Hippocampal formation (tissue), 2 donors: ENCODE measurements at places on chromosomes 7 and 10.

DNA sequence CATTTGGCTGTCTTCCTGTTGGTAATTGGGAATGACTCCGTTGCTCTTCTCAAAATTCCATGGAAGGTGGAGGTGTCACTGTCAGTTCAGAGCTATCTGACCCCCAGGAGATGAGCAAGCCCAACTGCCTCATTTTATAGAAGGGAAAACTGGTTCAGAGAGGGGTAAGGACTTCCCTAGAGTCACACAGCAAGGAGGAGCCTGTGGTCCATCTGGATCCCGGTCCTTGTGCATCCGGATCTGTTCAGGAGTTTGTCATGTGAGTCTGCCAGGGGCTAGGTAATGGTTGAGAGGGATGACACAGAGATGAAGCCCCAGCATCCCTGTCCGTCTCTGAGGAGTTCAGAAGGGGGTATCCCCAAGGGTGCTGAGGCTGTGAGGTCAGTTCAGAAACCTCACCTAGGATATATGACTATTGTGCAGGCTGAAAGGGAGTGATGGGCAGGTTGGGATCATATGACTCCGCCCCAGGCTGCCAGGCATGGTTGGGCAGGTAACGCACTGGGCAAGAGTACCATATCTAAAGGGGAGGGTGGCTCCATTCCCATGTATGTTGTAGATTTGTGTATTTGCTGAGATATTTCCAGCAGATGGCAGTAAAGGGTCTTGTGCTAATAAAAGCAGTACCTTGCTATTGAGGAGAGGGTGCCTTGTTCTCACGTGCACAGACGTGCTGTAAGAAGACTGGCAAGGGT is 16.0 kb upstream of the SLC29A3 start:
- no peak for DNase-seq

DNA sequence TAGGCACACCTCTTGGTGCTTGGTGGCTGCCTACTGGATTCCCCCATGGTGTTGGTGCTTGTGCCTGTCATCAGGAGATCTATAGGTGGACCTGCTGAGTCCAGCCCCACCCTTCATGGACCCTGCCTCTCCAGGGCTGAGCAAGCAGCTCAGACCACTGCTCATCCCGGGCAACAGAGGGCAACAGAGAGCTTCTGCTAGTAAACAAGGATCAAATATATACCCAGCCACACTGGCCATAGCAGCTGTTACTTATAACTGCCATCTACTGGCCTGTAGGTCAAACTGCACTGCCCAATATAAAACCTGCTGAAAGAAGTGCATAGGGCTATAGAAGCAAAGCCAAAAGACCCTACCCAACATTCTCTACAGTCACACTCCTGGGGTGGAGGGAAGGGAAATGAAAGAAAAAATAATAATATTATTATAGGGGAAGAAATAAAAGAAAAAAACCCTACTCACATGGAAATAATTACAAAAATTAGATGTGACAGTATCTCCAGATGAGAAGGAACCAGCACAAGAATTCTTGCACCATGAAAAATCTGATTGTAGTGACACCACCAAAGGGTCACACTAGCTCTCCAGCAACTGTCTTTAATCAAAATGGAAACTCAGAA is 54.9 kb upstream of the ZNF800 start:
- DNase-seq: no peak

DNA sequence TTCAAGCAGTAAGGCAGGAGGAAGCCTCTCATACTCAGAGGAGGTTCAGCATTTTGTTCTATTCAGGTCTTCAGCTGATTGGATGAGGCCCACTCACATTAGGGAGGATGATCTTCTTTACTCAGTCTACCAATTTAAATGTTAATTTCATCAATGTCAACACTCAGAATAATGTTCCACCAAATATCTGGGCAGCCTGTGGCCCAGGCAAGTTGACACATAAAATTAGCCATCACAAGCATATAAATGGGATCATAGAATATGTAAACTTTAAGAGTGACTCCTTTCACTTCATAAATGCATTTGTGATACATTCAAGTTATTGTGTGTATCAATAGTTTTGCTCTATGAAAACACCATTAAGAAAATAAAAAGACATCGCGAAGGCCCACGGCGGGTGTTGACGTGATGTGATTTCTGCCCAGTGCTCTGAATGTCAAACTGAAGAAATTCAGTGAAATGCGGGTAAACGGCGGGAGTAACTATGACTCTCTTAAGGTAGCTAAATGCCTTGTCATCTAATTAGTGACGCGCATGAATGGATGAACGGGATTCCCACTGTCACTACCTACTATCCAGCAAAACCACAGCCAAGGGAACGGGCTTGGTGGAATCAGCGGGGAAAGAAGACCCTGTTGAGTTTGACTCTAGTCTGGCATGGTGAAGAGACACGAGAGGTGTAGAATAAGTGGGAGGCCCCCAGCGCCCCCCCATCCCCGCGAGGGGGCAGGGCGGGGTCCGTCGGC is 536.1 kb upstream of the AUTS2 start:
- DNase-seq: no peak

GRCh38 chr7:148815612-148816011 is 68.5 kb downstream of the EZH2 start:
- DNase-seq: no peak

- DNase-seq: no peak
These were observed 783 bp downstream of the ANLN start for GRCh38 chr7:36390199-36391090.

GRCh38 chr10:78852466-78853240 is 216.1 kb upstream of the ZMIZ1 start:
- DNase-seq: no peak

DNA sequence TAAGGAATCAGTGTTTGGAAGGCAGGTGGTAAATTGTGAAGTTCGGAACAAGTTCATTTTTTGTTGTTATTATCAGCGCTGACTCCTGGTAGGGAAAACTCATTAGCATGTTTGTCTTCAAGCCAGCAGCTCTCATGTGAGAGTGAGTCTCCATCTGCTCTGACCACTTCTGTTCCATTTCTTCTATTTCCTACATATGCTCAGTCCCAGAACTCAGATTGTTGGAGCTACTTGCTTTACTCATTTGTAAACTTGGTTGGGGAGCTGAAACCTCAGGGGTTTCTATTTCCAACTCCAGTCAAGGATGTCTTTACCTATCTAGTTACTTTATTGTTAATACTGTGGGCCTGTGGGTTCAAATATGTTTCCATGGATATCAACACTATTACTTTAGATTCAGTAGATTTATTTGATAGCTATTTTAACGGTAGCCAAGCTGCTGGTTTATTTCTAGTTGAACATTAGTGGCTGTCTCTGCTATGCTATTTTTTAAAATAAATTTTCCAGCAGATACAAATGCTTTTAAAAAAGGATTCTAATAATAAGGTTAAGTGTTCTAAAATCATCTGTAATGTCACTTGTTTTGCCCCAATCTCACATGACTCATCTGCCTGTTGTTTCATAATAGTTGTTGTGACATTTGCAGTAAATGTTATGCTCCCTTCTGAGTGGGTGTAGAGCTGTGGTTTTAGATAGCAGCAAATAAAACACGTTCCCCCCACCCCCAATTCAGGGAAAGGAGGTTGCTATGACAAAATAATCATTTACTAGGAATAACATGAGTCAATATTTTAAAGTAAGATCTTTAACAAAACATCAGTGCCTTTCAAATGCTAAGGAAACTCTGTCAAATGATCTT is 143.3 kb downstream of the HDAC9 start:
- DNase-seq: no peak

DNA sequence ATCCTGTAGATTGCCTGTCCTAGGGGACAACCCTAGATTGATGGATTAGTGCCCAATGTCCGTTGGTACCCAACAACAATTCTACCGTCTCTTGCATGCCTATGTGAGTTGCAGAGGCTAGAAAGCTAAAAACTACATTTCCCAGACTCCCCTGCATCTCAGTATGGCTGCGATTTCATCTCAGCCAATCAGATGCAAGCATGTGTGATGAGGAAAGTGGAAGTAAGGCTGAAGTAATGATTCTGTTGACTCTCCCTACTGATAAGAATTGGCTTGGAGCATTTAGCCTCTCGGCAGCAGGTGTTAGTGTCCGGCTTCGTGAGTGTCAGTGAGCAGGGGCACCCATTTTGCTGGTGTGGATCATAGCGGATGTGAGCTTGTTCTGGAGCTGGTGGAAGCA is 171.9 kb downstream of the FGFR2 start:
- no peak for DNase-seq

DNA sequence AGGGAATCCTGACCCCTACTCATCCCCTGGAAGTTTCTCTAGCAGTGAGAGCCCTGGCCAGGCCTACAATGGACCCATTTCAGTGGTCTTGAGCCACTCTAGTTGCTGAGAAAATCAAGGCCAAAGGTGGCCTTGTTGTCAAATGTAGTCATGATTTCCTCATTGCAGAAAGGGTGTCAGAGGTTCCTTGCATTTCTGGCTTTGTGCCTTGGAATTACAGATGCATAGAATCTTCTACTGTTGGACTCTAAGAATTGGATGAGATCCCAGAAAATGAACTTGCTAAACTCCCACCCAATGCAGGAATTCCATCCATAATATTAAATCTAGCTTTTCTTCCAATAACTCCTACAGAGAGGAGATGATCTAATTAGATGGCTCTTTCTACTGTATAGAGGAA is 12.2 kb downstream of the CPA2 start:
- DNase-seq: no peak

- DNase-seq: no peak
These were observed 759 bp downstream of the DNAJB12 start for GRCh38 chr10:72353965-72354355.

- peak; percentile 54 for DNase-seq
These were observed 10.8 kb downstream of the CCNY start for GRCh38 chr10:35347121-35347562.

DNA sequence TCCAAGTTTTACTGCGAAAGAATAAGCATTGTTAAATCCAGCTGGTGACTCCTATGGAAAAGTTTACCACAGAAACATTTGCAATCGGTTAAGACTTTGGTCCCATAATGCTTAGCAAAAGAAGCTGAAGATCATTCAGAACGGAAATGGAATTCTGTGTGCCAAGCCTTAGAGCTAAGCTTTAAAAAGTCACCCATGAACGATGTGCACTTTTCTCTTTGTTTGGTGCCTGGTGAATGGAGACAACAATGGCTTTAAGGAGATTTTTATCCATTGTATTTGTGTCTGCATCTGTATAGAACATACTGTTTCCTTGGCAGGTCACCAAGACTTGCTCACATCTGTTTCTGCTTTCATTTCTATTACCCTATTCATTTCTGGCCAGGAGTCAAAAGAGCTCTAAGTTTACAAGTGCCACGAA is 26.3 kb upstream of the COL1A2 start:
- no peak for DNase-seq

- no peak for DNase-seq
These were observed 114.1 kb downstream of the VIPR2 start for GRCh38 chr7:159030490-159031134.

GRCh38 chr7:28225576-28225975 is 45.0 kb upstream of the JAZF1 start:
- DNase-seq: no peak

DNA sequence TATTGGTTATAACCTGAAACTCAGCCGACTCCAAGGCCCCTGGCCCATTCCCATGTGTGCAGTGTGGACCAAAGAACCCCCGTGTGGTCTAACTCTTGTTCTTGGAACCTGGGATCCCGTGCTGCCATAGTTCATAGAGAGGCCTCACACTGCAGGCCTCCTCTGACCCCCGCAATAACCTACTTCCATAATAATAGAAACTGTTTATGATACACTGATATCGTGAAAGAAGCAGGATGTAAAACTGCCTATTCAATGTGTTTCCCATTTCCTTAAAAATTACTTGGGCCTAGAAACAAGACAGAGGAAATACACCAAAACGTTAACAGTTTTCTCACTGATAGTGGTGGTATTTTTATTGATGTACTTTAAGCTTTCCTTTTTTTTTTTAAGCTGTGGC is 109.2 kb upstream of the KDM7A start:
- DNase-seq: no peak

DNA sequence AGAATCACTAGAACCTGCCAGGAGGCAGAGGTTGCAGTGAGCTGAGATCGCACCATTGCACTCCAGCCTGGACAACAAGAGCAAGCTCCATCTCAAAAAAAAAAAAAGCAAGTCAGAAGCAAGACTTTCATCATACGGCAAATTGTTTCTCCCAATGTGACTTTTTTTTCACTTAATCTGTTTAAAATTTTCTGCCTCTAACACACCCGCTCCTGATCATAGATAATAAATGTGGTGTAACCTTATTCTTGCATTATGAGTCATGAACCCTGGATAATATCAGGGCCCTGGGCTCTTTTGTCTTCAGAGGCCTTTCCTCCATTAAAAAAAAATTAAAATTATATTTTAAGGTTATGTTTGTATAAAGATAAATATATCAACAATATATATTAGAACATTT is 111.4 kb upstream of the JCAD start:
- DNase-seq: no peak

GRCh38 chr10:789831-790701 is 100.6 kb upstream of the DIP2C start:
- no peak for DNase-seq

DNA sequence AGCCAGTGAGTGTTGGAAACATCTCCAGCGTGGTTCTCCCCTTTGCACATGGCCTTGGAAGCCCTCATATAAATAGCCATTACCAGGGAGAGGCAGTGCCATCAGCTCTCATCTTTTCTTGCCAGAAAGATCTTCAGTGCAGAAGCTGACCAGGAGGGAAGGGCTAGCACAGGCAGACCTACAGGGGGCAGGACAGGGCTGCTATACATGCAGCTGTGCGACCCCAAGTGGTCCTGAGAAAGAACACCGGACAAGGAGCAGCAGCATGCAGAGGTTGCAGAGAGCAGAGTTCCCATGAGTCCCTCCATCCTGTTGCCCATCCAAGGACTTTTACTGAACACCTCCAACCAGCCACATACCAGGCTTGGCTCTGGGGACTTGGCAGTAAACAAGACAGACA is 17.1 kb downstream of the GRID1 start:
- DNase-seq: no peak

- DNase-seq: no peak
These were observed 33.7 kb downstream of the ANKIB1 start for GRCh38 chr7:92279396-92280031.

GRCh38 chr7:8125680-8126444 is 136.1 kb downstream of the ICA1 start:
- no peak for DNase-seq

DNA sequence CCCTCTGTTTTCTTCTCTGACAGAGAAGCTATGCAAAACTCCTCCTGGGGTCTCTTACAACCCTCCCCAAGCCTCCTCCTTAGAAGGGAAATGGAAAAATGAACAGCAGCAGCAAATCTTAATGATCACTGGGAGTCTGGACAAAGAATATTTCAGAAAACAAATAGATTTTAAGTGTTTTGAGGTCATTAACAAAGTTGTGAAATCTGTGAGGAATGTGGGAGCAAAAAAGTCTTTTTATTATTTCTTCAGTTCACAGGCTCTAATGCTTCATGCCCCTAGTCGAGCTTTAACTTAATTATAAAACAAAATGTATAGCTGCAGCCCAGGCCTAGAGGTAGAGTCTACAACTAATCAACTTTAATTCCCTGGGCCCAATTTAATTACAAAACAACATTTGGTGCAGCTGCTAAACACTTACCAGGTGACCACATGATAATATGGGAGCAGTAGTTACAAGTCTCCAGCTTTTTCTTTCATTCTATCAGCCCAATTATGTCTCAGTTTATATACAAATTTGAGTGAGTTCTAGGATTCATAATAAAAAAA is 293.2 kb downstream of the THSD7A start:
- no peak for DNase-seq

- no peak for DNase-seq
These were observed 40.0 kb upstream of the TRIL start for GRCh38 chr7:28998105-28998504.
